ENCODE measurements at places on chromosomes 6 and 20.

DNA sequence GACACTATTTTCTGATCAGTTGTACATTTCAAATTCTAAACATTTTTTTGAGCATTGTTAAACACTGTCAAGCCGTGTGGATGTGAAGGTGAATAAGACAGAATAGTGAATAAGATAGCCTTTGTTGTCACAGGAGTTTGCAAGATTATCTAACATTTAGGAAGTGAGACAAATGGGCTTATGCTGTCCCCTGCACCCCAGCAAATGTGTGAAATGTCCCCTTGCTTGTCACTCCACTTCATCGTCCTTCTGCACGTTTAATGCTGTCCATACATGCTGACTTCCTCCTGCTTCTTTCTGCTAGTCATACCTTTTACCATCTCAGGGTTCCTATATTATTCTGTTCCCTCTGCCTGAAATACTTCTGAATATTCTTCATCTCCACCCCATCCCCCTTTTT is 62.6 kb downstream of the CBFA2T2 start:
- DNase-seq = no peak

DNA sequence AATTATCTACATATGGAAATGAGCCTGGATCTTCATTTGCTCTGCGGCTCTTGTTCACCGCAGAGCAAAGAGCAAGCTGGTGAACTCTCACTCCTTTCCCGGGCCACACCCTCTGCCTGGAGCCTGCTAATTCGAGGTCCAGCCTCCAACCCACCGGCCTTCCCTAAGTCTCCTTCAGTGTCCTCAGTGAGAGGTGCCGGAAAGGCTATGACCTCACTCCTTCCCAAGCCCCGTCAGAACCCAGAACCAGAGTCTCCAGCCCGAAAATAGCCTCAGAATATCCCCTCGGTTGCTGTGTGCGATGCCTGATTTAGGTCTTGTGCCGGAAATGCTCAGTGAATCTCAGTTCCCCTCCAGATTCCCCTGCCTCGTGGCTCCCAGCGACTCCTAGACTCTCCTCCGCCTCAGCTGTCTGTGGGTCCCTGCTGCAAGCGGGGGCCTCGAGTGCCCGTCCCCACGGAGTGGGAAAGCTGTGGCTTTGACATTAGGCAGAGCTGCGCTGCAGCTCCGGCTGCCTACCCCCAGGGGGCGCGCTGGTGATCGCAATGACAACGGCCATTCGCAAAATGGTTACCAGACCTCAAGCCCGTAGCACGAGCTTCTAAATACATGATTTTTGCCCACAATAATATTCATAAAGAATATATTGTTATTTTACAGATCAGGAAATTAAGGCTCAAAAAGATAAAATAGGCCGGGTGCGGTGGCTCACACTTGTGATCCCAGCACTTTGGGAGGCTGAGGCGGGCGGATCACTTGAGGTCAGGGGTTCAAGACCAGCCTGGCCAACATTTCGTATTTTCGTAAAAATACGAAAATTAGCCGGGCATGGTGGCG is 4.1 kb upstream of the BNIP5 start:
- peak; percentile 86 for DNase-seq

DNA sequence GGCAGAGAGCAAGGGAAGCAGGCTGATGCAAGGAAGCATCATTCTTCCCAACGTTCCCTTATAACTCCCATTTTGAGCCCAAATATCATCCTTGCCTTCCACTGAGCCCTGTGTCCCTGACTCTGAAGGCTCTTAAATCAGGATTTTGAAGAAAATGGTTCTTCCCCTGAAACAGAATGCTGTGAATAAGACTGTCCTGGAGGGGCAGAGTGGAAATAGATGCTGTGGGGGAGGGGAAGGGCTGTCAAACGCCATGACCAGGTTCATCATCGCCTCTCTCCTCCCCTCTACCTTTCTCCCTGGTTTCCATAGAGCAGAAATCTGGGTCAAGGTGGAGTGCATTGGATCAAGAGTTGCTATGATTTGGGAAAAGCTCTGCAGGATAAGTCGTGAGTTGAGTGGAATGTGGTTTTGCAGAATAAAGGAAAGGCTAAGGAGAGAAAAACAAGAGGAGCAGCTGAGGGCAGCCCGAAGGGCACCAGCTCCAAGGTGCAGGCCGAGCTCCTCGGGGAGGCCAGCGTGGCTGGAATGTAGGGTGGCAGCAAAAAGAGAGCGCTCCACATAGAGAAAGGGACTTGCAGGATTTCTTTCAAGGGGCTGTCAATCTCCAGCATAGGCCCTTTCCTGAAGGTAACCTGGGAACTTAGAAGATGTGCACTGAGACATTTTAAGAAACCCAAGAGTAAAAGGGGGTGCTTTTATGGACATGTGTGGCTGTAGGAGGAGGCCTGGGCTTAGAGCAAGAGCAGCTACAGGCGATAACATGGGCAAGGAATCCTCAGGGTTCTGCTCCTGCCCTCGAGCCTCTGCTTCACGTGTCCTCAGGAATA is 120.8 kb upstream of the CDYL start:
- no peak for DNase-seq

GRCh38 chr6:166029506-166029905 is 138.1 kb downstream of the TBXT start:
- no peak for DNase-seq

DNA sequence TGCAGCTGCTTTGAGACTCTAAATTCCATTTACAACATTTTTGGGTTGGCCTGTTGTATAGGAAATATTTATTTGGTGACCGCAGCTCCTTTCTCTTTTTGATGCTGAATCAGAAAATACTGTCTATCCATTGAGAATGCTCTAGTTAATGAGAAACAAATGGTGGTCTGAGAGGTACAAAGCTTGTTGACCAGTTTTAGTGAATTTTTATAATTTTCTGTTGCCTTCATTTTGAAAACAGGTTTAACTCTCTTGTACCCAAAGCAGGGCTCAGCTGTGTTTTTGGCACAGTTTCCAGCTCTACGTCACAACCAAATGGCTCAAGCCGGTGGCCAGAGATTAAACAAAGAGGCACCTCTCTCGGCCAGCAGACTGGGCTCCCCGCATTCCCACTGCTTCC is 113.2 kb downstream of the FNDC1 start:
- no peak for DNase-seq

- DNase-seq = peak; percentile 82
Measured at GRCh38 chr20:33653218-33653899, 8.8 kb upstream of the C20orf144 start.

DNA sequence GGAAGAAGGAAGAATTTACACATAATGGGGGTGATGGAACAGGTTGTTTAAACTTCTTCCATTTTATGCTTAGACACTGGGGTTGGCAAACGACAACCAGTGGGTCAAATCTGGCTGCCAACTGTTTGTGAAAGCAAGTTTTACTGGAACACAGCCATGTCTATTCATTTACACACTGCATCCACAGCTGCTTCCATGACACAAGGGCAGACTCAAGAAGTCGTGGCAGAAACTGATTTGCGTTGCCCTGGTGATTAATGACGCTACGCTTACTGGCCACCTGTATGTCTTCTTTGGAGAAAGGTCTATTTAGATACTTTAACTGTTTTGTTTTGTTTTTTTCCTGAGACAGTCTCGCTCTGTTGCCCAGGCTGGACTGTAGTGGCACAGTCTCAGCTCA is 19.0 kb downstream of the CTCFL start:
- no peak for DNase-seq

DNA sequence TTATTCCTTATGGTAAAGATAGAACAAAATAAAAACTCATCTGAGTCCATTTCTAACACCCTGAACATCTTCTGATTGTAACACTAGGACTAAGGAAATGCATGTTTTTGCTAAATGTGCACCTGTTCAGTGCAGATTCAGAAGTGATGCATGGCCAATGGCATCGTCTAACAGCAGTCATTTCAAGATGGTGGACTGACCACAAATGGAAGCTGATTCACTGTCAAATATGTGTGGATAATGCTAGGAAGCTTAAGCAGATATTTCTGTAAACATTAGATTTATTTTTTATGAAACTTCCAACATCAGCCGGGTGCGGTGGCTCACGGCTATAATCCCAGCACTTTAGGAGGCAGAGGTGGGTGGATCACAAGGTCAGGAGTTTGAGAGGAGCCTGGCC is 394.8 kb downstream of the SAMD5 start:
- DNase-seq = no peak

GRCh38 chr6:73739096-73739495 is 43.1 kb downstream of the CD109 start:
- peak; percentile 51 for DNase-seq

GRCh38 chr6:95185874-95186273 is 391.5 kb upstream of the MANEA start:
- DNase-seq = no peak

GRCh38 chr6:126914801-126915200 is 203.7 kb upstream of the RSPO3 start:
- no peak for DNase-seq

- no peak for DNase-seq
Measured at GRCh38 chr20:833121-833449, 430 bp upstream of the FAM110A start.

DNA sequence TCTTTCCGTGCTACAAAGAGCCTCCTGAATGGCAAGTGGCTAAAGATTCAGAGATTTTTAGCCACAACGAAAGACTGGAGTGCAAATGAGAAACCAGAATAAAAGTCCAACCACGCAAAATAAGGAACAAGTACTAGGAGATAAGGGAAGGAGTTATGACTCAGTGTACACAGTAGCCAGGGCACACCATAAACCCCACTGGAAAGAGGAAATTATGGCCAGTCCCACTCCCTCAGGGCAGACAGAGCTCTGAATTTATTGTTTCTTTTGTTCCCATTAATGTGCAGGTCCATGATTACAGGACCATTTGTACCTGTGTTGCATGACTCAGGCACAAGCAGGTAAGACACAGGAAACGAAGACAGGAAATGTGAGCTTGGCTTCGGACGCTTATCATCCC is 150.3 kb upstream of the PREP start:
- DNase-seq = no peak

DNA sequence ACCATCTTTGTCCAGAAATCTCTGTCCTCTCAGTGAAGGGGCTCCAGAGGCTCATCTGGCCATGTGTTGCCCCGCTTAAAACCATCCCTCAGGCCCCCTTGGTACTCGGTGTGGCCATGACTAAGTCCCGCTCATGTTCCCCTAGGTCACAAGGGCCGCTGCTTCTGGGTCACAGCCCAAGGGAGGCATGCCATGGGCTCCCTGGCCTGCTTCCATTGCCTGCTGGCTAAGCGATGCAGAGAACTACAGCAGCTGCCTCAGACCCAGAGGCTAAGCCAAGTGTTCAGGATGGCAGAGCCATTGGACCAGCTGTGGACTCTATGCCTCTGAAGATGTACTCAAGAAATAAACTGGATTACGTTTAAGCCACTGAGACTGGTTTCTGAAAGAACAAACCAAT is 95.5 kb downstream of the ZFP64 start:
- DNase-seq = no peak

DNA sequence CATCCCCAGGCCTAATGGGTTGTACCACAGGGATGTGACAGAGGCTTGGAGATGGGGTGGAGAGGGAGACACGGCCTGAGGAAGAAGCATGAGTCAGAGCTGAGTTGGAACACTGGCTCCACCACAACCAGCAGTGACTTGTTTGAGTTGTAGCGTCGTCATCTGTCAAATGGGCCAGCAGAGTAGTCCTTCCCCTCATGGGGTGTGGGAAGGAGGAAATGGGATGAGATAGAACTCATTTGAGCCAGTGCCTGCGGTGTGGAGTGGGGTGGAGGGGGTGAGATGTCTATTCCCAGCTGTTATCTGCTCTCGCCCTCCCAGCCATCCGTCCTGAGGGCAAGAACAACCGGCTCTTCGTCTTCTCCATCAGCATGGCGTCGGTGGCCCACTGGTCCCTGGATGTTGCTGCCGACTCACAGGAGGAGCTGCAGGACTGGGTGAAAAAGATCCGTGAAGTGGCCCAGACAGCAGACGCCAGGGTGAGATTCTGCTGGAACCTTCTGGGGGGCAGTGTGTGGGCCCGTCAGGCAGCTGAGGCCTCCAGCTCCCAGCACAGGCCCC is 32.5 kb downstream of the PLCG1 start:
- no peak for DNase-seq

GRCh38 chr20:12022126-12022525 is 104.4 kb downstream of the BTBD3 start:
- no peak for DNase-seq

GRCh38 chr20:4973330-4974097 is 27.8 kb downstream of the SLC23A2 start:
- DNase-seq = no peak

DNA sequence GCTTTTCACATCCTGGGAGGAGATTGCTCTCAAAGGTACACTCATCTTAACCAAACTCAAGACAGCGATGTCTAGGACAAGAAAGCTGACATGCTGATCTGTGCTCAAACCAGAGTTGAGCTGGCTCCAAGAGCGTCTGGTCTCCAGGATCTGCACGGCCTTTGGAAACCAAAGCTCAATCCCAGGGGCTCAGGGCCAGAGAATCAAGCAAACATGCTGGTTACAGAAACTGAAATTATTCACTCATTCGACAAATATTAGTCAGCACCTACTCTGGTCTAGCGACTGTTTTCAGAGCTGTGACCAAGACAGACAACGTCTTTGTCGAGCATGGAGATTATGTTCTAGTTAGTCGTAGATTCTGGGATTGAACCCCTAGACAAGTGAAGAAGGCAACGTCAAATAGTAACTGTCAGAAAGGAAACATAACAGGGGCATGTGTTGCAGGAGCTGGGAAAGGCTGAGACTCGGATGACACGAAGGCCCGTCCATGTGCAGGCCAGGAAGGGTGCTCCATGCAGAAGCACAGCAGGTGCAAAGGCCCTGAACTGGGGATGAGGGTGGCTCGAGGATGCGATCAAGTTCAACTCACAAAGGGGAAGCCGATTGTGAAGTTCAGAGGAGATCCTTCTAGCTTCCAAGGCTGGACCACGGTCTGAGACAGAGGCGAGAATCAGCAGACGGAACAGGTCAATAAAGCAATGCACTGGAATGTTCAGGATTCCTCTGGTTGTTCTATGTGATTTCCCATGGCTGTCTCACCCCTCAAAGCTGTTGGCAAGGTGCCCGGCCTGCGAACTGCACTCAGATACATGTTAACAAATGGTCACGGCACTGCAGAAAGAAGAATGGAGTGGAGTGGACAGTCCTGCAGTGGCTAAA is 12.5 kb upstream of the PCK1 start:
- no peak for DNase-seq

GRCh38 chr6:55562318-55562717 is 16.7 kb downstream of the HMGCLL1 start:
- DNase-seq = no peak

DNA sequence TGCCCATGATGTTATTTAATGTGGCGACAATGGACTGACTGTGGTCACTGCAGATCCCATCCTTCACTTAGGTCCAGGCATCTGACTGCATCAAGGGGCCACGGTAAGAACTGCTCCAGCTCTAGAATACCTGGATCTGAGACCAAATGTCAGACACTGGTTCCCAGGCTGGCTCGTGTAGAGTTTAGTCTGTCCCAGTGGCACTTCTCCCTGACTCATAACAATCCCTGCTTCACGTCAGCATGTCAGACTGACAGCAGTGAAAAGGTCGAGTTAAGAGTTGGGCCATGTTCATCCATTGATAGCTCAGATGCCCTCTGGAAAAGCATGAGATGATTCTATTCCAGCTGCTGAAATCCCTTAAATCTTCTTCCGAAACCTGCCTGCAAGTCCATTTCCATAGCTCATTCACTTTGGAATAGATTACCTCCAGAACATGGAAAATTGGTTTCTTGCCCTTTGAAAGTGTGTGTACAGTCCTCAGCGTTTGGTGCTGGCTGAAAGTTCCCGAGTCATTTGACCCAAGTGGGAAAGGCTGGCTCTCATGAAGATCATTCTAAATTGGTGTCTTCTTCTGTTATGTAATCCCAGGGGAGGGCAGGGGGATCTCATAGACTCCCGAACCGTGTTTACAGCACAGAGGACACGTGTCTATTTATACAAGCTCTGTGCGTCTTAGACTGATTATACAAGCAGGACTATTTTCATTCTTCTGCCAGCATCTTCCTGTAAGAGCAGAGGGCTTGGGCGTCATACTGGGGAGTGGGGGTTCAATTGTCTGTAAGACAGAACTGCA is 160.8 kb downstream of the ZDHHC14 start:
- no peak for DNase-seq

Measured in HEK293T (cell line).